ENCODE measurements at places on chromosomes 7 and 10.

- peak; percentile 56 for DNase-seq
These were observed 65.8 kb downstream of the ENTPD1 start for GRCh38 chr10:95821720-95822119.

- DNase-seq = peak; percentile 63
These were observed 18.2 kb downstream of the POLL start for GRCh38 chr10:101569622-101570427.

DNA sequence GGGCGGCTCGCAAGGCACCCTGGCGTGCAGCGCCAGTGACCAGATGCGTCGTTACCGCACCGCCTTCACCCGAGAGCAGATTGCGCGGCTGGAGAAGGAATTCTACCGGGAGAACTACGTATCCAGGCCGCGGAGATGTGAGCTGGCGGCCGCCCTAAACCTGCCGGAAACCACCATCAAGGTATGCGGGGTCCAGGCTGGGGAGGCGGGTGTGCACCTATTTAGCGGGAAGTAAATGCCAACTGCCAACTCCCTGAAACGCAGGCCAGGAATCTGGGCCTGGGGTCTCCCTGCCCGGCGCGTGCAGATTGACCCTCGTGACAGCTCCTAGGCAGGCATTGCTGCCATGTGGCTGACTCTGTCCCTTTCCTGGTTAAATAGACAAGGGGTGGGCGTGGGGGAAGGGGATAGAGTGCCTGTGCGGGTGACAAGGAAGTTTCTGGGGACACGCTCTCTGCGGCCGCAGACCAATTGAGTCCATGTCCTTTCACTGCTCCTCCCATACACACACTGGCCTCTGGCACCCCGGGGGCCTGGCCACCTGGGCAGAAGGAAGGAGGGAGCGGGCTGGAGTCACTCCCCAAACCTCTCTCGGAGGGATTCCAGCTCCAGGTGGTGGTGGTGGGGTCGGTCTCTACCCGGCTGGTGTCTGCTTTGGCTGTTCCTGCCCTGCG is 2.7 kb downstream of the EVX1 start:
- DNase-seq = no peak

- DNase-seq = peak; percentile 49
These were observed 2.7 kb downstream of the STK17A start for GRCh38 chr7:43585562-43585961.

DNA sequence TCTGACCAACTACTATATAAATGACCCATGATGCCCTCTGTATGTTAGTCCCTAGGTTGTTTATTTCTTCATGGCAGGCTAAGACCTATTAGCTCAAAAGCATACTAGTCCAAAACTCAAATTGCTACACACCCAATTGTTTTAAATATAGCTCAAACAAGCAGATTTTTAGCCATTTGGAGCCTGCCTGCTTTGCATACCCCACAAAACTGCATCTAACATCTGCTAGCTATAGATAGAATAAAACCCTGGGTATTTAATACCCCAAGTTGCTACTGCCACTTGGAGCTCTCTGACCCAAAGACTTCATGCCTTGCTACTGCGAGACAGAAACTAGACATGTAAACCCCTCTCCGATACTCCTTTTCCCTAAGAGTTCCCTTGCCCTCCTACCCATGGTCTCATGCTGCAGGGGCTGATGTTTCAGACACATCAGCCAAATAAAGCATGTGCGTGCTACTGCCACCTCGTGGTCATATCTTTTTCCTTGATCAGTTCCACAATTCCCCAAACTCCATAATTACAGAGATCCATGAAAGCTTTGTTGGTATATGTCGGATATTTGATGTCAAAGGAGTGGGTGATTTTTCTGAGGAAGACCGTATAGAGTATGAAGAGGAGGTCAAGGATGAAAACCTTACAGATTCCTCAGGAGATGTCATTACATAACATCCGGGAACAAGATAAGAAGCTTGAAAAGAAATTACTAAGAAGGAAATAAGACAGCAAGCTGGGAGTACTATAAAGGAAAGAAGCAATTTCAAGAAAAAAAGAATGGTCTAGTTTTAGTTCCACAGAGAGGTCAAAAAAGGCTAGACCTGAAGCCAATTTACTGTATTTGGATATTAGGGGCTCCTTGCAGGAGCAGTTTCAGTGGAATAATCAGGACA is 386.6 kb downstream of the SH2D4B start:
- DNase-seq = peak; percentile 28

DNA sequence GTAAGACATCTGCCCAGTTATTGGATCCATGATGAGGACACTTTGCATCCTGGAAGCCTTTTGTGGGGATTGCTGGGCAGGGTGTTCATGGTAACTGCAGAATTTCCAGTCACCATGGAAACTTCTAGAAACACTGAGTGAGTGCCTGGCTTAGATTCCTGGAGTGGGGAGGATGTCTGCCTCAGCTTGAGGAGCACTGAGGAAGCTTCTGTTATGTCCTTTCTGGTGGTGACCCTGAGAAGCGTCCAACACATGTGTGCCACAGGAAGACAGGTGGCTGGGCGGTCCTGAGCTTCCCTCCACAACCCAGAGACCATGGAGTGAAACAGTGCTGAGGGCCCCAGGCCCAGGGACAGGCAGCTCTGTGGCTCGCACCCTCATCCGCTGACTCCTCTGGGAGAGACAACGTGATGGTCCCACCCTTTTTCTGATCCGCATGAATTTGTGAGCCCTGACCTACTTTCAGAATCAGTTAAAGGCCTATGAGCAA is 191.8 kb upstream of the CXCL12 start:
- DNase-seq = no peak

GRCh38 chr10:7102557-7103349 is 308.1 kb downstream of the SFMBT2 start:
- DNase-seq = no peak

DNA sequence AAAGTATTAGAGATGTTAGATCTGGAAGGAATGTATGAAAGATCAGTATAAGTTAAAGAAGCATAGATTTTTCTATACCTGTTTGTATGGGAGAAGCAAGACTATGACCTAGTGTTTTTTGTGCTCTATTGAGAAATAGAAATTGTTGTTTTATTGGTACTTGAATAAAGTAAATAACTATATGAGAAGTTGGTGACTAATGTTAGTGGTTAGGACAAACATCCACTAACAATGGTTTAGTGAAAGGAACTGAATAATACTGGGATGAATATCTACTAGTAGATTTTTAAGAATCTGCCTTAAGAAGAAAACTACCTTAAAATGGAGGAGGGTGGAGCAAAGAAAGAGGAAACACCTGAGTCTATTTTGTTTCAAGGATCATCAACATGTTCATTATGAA is 521.1 kb upstream of the POT1 start:
- no peak for DNase-seq

DNA sequence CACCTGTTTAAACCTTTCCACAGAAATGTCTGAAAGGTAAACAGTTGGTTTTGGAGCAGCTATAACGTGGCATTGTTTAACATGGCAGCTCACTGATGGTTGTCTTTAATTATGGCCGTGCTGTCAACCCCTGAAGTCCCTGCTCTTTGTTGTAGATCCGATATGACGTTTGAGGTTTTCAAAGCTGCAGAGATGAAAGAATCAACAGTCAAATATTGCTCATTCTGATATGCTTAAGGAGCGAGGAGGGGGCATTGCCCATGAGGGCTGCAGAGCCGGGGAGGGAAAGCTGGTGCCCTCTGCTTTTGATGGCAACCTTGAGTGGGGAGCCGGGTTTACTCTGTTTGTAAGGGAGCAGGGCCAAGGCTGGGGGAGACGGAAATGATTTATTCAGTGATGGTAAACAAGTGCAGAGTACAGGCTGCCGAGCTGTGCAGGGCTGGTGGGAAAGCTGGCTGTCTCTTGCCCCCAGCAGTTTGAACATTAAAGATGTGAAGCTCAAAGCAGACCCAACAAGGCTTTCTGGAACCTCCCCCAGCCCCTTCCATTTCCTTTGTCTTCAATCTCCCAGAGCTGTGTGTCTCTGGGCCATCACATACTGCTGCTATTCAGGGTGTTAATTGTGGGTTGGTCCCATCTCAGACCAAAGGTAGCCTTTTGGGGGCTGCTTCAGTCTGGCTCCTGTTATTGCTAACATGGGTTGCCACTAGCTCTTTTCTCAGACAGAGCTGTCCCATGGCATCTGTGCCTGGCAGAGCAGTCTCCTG is 345.5 kb downstream of the LRMDA start:
- no peak for DNase-seq

GRCh38 chr10:44335330-44336021 is 49.4 kb downstream of the CXCL12 start:
- DNase-seq = no peak

GRCh38 chr10:105509517-105509916 is 868.4 kb downstream of the SORCS3 start:
- no peak for DNase-seq

GRCh38 chr7:110647266-110647665 is 443.7 kb upstream of the LRRN3 start:
- no peak for DNase-seq

GRCh38 chr10:37552881-37553280 is 304.5 kb downstream of the ZNF248 start:
- DNase-seq = no peak

DNA sequence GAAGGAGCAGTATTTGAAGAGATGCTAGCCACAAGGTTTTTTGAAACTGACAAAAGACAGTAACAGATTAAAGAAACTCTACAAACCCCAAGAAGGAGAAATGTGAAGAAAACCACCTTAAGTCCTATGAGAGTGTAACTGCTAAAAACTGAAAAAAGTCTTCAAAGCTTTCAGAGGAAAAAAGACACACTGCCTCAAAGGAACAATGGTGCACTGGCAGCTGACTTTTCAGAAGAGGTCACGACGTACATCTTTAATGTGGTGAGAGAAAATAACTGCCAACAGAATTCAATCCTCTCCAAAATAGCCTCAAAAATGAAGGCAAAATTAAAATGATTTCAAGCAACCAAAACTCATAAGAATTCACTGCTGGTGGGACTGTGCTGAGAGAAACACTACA is 94.0 kb downstream of the VIPR2 start:
- DNase-seq = no peak

GRCh38 chr10:121437596-121437995 is 160.6 kb downstream of the FGFR2 start:
- DNase-seq = no peak

- DNase-seq = no peak
These were observed 37.2 kb downstream of the ANKIB1 start for GRCh38 chr7:92282930-92283329.

GRCh38 chr10:24886290-24886680 is 66.1 kb downstream of the PRTFDC1 start:
- no peak for DNase-seq

GRCh38 chr10:11687779-11688447 is 54.3 kb upstream of the ECHDC3 start:
- DNase-seq = no peak

DNA sequence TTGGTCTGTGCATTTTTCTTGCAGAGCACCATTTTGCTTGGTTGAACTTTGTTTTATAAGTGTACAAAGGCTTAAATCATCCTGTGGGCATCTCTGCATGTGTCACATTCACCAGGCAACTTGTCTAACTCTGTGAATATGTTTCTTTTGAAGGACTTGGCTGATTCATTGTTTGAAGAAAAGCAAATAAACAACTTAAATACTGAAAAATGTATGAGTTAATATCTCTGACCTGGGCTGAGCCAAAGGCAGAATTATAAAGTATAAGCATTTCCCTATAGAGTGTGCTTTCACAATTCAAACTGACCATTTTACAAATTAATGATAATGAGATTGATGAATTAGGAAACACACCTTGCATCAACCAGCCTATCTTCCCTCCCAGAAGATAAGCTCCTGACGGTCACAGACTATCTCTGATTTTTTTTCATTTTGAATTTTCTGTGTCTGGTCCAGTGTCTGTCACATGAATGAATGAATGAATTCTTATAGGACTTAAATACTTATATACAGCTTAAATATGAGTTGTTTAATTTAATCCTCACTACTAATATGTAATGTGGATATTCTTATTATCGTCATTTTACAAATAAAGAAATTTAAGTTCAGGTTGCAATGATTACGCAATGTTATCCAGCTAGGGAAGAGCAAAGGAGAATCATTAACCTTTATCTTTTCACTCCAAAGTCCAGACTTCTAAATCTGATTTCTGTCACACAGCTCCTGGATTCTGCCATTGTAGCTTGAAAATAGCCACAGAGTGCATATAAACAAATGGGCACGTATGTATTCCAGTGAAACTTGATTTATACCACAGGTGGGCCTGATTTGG is 182.0 kb upstream of the PHYHIPL start:
- DNase-seq = no peak

GRCh38 chr7:45969940-45970339 is 48.9 kb upstream of the IGFBP3 start:
- no peak for DNase-seq

GRCh38 chr10:72258617-72259016 is 15.1 kb upstream of the DDIT4 start:
- DNase-seq = no peak

GRCh38 chr10:74206746-74207145 is 55.7 kb downstream of the ADK start:
- no peak for DNase-seq

DNA sequence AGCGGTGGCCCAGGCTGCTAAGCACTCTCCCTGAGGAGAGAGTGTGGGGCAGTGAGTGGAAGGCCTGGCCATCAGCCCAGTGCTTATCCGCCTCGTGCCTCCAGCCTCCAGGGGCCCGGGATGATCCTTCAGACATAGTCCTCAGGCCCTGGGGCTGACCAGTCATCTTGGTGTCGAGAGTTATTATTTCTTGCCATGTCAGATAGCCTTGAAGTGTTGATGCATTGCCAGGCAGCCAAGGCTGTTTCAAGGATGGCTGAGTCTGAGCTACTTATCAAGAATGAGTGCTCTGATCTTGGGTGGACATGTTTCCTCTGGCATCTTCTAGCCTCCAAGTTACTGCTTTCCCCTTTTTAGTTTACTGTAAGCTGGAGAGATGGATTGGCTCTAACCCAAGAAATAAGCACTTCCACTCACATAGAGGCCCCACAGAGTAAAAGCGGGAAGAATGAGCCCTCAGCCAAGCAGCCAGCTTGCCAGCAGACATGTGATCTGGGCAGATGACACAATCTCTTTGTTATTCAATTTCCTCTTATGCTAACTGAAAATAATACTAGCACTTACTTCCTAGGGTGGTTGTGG is 136.5 kb upstream of the NAMPT start:
- peak; percentile 96 for DNase-seq

DNA sequence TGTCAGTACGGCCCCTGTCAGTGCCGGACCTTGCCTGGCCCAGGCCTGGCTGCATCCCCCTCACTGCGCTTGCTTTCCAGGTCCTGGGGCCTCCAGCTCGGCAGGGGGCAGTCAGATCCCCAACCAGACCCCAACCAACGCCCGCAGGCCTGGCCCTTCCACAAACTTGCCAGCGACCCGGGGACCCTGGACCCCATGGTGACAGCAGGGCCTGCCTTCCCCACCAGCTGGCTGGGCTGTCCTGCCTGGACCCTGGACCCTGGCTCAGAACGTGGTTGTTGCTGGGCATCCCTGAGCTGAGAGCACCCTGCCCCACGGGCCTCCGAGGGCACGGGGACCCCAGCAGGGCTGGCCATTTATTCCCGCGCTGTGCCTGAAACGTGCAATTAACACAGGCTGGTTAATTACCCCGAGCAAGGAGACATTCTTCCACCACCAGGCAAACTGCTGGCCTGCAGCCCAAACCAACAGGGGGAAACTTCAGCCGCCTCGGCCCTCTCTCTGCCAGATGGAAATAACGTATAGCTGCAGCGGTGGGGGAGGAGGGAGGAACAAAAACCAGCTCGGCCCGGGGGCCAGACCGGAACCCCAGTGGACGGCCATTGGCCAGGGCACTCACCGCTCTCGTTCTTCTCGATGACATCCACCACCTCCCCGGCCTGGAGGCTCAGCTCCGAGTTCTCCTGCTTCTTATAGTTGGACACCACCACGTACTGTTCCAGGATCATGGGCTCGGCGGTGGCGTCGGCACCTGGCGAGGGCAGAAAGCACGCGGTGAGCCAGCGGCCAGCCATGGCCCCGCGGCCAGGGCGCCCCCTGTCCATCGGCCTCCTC is 167.1 kb downstream of the NEURL1 start:
- DNase-seq = peak; percentile 29

GRCh38 chr7:45888185-45888992 is at the start of gene IGFBP1:
IGFBP1 (plus strand) TSS chr7:45888488; CDS start chr7:45888653, 165 bp downstream.
- DNase-seq = no peak

Measured in CD14-positive monocyte (primary cell).